Left ventricle myocardium inferior (tissue), 1 donor: ENCODE measurements at places on chromosomes 5 and 9. TPM values are rescaled to one million over a fixed set of nuclear protein-coding genes. Genes with fewer than 3 reads are reported as not detected.

GRCh38 chr5:145825751-145826180 is 9.4 kb downstream of the PRELID2 start:
- H3K4me3 ChIP-seq = no peak overlapping the region
- H3K36me3 ChIP-seq = no peaks in the 10 kb centered on the region
- no peak overlapping the region for H3K27ac ChIP-seq
- H3K27me3 ChIP-seq = no peaks in the 10 kb centered on the region
- no peak for DNase-seq

The LIFR gene
- total RNA-seq = 45.8 TPM

The SPAAR gene
- total RNA-seq = 6.5 TPM

- peaks cover 7% of the 10 kb centered on the region for H3K36me3 ChIP-seq
- H3K4me1 ChIP-seq = peaks cover 15% of the 10 kb centered on the region
- no peak for DNase-seq
- no peaks in the 10 kb centered on the region for H3K27me3 ChIP-seq
- H3K27ac ChIP-seq = peak overlapping the region; percentile 10
Observed at GRCh38 chr5:151173711-151174611, 16.4 kb upstream of the ANXA6 start.

DNA sequence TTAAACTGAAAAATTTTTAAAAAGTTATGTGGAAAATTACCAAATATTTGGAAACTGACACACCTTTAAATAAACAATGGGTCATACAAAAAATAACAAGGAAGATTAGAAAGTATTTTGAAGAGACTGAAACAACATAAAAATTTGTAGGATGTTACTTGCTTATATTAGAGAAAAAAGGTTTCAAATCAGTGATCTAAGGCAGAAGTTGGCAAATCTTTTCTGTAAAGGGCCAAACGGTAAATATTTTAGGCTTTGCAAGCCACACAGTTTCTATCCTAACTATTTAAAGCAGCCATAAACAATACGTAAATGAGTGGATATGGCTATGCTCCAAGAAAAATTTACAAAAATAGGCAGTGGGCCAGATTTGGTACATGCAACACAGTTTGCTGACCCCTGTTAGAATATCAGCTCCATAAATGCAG is 81.3 kb downstream of the OXCT1 start:
- H3K4me3 ChIP-seq = no peak overlapping the region
- DNase-seq = no peak
- peaks cover 6% of the 10 kb centered on the region for H3K36me3 ChIP-seq
- no peaks in the 10 kb centered on the region for H3K27me3 ChIP-seq
- peaks cover 35% of the 10 kb centered on the region for H3K4me1 ChIP-seq

The SLC25A2 gene
- total RNA-seq = not detected

DNA sequence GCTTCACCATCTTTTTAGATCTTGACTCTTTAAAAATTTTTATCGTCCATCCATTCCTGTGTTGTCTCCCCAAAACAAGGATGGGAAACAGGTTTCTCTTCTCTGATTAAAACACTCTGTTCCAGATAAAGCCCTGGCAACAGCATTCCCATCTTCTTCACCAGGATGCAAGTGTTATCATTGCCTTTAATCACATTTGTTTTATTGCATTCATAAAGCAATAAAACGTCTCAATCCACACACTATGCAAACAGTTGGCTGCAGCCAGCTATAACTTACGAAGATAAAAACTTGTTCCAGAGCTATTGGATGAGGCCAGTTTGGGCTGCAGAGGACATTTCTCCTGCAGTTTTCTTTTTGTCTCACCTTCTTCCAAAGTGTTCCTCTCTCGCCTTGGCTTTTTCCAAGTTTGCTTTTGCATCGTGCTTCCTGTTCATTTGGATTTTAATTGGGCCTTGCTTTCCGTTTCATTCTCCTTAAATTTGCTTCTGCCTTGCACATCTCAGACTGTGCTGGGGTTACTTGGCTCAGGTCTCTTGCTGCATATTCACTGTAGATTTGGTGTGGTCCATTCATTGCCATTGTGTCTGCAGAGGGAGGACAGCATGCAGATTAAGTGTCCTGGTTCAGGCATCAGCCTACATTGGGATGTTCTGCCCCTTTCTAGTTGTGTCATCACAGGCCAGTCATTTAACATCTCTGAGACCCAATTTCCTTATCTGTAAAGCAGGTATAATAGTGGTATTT is 136.5 kb upstream of the LIFR start:
- no peak for DNase-seq
- no peaks in the 10 kb centered on the region for H3K36me3 ChIP-seq
- no peak overlapping the region for H3K4me3 ChIP-seq
- no peak overlapping the region for H3K27ac ChIP-seq

The PTGER4 gene
- total RNA-seq = 6.2 TPM

The WDR31 gene
- total RNA-seq = 12.4 TPM

DNA sequence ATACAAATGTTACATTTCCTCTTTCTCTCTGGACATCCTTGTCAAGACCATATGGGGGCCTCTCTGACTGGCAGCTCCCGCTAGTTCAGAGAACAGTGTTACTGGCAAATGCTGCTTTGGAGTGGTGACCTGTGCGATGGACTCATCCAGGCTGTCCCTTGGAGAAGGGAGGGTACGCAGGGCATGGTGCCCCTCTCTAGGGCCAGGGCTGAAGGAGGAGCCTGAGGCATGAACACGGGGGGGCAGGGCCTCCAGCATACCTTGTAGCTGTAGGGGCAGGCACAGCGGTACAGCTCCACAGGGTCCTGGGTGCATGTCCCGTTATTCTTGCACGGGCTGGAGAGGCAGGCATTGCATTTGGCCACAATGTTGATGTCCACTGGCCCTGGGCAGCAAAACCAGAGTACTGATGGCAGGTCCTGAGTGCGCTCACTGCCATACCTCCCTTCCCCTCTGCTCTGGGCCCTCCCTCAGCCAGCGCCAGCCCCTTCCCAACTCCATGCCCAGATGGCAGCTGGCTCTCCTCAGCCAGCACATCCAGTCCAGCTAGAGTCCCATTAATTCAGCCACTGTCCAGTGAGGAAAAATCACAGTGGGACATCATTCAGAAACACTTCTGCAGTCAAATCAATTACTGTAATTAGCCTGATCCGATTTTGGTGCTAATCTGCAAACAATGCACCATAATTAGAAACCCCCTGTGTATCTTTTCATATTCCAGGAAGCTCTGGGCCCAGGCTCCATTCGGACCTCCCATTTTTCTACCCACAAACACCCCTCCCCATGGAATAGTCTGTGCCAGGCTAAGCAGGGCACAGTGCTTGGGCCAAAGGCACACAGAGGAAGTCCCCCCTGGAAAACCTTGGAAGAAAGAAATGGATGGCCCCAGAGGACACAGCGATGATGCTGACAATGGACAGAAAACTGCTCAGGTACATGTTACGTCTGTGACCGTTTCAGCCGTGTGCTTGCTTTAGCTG is 128.8 kb upstream of the PANK3 start:
- H3K4me3 ChIP-seq = no peak overlapping the region
- no peaks in the 10 kb centered on the region for H3K36me3 ChIP-seq
- DNase-seq = no peak
- H3K4me1 ChIP-seq = no peaks in the 10 kb centered on the region

The STPG3 gene
- 0.58 TPM for total RNA-seq

The MARCOL gene
- not detected for total RNA-seq
